ENCODE measurements at places on chromosomes 7 and 10.

- peak; percentile 8 for DNase-seq
Measured at GRCh38 chr7:130733931-130734814, at the start of gene KLF14. Gene KLF14, minus strand, starts transcription at chr7:130734207. Its CDS starts 174 bp downstream, at chr7:130734033.

GRCh38 chr7:92527300-92528187, 776 bp downstream of the PEX1 start:
- DNase-seq, result peak; percentile 81

GRCh38 chr10:129637846-129638245, 170.8 kb downstream of the MGMT start:
- DNase-seq, result no peak

- DNase-seq, result no peak
Measured at GRCh38 chr7:22417841-22418240, 60.9 kb upstream of the RAPGEF5 start.

- DNase-seq, result no peak
Measured at GRCh38 chr10:132807621-132808049, 21.7 kb upstream of the NKX6-2 start.

DNA sequence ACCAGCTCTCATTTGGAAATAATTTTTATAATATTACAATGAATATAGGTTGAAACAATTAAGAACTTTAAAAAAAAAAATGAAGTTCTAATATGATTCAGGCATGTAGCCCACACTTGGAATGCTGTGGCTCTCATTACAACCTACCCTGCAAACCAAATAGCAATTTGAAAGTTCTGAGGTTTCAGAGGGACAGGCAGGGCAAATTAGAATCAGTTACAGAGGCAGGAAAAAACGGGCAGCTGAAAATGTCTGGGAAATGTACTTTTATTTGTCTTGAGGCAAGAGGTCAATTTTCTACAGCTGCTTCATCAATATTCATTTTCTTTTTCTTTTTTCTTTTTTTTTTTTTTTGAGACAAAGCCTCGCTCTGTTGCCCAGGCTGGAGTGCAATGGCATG, 95.3 kb downstream of the PIP4K2A start:
- no peak for DNase-seq

- DNase-seq, result no peak
Measured at GRCh38 chr7:24436131-24436920, 136.9 kb upstream of the PALS2 start.

DNA sequence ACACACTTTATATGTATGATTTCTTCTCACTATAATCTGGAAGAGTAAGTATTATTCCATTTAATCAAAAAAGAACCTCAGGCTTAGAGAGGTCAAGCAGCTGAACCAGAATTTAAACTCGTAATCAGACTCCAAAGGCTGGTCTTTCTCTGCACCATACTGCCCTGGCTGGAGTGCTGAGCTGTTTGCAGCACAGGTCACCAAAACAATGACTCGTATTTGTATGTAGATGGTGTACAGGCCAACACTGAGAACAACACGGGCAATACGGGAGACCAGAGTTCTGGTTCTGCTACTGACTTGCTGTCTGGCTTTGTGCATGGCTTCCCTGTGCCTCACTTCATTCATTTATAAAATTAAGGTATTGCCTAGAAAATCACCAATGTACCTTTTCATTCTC, 57.9 kb downstream of the CDCA7L start:
- no peak for DNase-seq

DNA sequence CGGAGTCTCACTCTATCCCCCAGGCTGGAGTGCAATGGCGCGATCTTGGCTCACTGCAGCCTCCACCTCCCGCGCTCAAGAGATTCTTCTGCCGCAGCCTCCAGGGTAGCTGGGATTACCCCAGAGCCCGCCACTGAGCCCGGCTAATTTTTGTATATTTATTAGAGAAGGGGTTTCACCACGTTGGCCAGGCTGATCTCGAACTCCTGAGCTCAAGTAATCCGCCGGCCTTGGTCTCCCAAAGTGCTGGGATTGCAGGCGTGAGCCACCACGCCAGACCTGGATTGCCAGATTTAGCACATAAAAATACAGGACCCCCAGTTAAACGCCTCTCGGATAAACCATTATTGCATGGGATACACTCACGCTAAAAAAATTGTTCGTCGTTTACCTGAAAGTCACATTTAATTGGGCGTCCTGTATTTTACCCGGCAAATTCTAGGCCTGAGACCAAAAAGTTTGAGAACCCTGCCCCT, 375 bp upstream of the GATAD1 start:
- peak; percentile 92 for DNase-seq

GRCh38 chr7:116726149-116726548, 54.2 kb downstream of the MET start:
- DNase-seq, result no peak

GRCh38 chr7:577741-578370, 58.2 kb upstream of the PDGFA start:
- peak; percentile 6 for DNase-seq

DNA sequence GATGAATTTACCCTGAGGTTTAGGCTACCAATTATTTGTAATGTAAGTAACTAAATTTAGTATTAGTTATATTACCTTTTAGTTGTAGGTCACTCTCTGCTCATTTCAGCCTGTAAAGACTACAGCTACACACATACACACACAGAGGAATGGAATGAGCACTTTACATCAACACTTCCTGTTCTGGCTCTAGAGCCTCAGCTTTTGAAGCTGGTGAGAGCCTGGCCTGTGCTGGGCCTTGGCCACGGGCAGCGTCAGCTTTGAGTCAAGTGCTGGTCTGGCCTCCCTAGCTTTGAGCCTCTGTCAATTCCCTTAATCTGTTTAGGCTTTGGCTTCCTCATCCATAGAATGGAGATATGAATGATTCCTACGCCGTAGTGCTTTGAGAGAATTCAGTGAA, 141.7 kb downstream of the EGFR start:
- DNase-seq, result no peak

DNA sequence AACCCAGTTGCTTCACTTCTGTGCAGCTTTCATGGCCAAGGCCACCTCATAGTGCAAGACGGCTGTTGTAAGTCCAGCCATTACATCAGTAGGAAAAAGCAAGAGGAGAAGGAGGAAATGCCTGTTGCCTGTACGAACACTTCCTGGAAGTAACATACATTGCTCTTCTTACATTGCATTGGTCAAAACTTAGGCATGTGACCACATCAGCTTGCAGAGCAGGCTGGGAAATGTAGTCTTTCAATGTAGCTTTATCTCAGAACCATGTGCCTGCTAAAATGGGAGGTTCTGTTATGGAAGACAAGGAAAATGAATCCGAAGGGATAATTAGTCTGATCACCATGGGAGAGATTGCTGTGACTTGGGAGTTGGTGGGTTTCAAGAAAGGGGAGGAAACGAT, 4.3 kb downstream of the SLC29A3 start:
- peak; percentile 62 for DNase-seq

GRCh38 chr10:101851411-101852116, 8.0 kb upstream of the KCNIP2 start:
- no peak for DNase-seq

GRCh38 chr10:4984971-4985594, 18.6 kb downstream of the AKR1C2 start:
- DNase-seq, result no peak

GRCh38 chr7:128025819-128026218, 5.4 kb downstream of the LRRC4 start:
- no peak for DNase-seq

GRCh38 chr7:150401861-150402631, 22.9 kb downstream of the ZNF775 start:
- DNase-seq, result no peak

DNA sequence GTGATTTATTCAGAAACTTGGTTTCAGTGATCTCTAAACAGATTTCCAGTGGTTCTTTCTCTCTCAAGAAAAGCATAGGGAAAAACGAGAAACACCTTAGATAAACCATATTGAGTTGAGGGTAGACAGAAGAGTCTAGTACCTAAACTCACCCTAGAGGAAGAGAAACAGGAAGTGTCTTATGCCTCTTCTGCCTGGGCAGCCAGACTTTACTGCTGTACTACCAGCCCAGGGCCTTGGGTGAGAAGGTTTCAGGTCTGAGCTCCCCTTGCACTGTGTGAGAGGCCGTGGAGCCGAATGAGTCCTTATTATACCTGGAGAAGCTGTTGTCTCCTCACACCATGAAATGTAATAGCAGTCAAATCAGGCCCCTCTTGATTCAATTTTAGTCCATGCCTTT, 18.2 kb downstream of the HIF1AN start:
- no peak for DNase-seq

DNA sequence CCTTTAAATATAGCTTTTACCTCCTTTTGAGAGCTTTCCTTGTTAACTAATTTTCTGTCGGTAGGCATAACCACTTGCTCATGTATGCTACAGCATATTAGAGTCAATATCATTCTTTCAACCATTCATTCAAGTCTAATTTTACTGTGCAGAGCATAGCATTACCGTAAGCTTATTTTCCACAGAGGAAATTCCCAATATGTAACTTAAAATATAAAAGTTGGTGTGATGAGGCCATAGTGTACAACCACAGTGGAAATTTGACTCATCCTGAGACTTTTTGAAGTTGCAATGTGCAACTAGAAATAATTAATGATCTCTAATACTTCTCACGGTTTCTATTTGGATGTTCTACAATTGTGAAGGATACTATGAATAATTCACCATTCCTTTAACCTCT, 80.6 kb upstream of the KLF6 start:
- no peak for DNase-seq

DNA sequence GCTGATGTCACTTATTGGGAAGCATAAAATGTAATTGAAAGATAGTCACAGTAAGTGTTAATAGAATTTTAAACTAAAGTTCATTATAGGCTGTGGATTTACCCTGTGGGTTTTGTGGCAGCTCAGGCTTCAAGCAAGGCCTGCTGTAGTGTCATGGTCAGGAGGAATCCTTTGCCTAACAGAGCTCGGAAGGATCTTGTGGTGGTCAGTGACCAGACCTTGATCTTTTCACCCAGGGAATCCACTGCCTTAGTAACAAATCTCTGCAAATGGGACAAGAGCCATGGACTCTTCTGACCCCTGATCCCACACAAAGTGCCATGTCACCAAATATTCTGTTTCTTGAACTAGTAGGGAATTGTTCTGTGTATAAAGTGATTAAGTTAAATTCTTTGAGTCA, 20.6 kb upstream of the HDAC9 start:
- no peak for DNase-seq

DNA sequence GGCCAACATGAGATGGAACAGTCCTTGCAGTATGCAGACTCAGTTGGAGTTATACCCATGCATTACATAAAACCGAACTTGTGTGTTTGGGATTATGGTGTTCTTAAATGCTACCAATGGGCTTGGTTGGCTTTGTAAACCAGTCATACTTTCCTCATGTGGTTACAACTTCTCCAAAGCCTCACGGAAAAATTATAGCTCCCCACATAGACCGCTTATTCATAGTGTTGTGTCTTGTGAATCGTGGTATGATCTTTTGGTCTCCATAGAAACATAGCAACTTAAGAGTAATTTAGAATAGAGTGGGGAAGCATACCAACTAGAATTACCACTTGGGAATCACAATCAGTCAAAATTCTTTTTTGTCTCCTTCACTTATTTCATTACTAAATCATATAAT, 112.3 kb upstream of the FZD1 start:
- DNase-seq, result no peak

DNA sequence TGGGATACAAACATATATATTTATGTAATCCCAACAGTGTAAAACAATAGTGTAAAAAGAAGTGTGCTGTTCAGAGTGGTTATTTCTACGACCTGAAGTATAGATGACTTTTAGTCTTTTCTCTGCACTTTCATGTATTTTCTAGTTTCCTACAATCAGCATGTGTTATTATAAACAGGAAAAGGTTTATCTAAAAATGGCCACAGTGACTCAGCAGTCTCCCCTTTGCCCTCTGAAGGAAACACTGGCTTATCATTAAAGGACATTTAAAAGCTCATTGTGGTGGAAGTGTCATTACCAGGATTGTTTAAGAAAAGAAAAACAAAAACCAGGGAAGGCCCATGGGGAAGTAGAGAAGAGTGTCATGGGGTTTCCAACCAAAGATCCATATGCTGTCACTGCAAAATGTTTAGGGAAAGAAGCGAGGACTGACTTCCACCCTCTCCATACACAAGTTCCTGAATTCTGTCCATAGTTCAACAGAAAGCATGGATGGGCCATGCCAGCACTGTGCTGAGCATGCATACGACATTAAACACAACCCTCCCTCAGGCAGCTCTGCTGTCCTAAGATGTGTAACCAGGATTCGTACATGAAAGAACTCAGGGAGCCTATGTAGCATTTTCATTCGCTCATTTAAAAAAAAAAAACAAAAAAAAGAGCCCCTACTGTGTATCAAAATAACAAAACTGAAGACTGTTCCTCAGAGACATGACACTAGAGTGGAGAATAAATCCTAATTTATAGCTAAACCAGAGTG, 10.2 kb downstream of the CYREN start:
- DNase-seq, result peak; percentile 86

DNA sequence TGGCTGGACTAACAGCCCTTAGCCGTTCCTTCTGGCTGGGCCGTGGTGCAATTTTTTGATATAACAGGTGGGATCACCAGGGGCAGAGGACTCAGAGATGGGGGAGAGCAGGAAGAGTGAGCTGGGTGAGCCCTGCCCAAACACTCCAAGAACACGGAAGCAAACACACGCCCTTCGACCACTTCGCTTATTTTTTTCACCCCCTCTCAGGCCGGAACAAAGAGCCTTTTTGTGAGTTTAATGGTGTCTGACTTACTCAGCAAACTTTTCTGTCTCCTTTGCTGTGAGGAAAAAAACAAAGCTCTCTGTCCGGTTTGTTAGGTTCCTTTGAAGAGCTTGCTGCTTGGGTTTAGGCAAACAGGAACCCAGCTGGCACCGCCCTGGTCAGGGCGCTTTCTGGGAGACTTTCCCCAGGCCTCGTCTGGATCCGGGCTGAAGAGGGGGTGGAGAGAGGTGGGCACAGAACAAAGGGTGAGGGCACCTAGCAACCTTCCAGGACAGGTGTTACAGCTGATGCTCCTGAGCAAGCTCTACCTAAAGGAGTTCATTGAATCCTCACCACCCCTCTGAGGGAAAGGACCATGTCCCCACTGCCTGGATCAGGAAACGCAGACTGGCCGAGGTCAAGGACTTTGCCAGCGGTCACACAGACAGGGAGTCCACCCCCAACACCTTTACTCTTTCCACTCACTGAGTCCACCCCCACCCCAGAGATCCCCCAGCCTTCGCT, 23.3 kb downstream of the CALML3 start:
- peak; percentile 56 for DNase-seq

DNA sequence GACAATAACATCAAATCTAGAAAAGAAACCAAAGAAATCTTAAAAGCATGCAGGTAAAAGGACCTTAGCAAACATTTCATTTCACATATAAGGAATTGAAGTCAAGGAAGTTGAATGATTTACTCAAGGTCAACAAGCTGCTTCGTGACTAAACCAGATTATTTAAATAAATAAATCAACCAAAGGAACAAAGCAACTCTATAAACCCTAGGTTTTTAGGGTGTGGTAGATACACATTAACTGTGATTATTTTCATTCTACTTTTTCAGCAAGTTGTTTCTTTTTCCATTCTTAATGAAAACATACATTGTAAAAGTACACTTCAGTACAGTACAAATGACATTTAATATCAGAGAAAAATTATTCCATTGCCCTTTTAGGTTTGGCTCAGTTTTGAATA, 382.0 kb upstream of the STEAP1 start:
- no peak for DNase-seq

- DNase-seq, result no peak
Measured at GRCh38 chr7:140592964-140593671, 47.5 kb downstream of the DENND2A start.

All from hematopoietic multipotent progenitor cell treated with erythropoietin and hydrocortisone succinate and interleukin-3 and kit ligand, for 8 days (in vitro differentiated cells).